ENCODE measurements at places on chromosomes 1 and 21.

DNA sequence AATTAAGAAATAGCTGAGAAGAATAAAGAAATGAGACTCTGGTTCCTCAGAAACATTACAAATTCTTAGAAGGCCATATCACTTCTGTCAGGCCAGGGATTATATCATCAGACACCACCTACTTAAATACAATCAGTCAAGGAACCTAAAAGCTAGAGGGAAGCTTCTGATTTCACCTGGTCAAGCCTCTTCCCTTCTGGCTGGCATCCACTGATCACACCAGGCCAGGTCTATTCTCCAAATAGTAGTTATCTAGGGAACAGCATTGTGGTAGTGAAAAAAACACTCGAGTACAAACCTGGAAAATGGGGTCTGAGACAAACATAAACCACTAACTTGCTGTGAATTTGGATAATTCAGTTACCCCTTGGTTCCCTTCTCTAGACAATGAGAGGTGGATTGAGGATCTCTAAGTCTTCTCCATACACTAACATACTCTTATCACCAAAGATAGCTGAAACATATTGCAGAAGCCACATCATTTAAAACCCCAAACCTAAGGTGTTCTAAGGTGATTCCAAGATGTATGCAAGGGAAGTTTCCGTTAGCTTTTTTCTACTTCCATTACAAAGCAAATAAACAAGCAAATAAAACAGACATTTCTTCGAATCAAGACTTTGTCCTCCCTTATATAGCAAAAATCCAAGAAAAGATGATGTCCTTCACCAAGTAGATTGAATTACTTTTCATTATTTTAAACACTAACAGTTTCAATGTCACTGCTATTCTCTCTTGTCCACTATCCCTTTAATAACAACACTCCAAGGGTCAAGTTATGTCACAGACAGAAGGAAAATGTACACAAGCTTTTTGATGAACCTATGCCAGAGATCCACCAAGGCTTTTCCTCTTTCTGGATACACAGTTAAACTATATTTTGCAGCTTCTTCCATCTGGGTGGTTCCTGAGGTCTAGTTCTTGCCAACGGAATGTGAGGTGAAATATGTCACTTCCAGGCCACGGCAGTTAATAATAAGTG lies 212.9 kb downstream of the KCNH1 start:
- DNase-seq: no peak

- no peak for DNase-seq
Measured at GRCh38 chr1:212974711-212975110, 24.4 kb downstream of the VASH2 start.

DNA sequence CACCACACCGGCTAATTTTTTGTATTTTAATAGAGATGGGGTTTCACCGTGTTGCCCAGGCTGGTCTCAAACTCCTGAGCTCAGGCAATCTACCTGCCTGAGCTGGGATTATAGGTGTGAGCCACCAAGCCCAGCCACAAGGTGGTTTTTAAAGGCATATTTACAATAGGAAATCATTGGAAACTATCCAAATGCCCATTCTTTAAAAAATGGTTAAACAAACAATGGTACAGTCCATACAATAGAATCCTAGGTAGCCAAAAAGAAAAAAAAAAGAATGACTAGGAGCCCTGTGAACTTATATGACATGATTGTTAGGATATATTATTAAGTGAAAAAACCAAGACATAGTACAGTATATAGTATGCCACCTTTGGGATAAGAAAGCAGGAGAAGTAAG lies 5.3 kb downstream of the ATP2B4 start:
- DNase-seq: no peak

GRCh38 chr21:32562915-32563314 lies 22.4 kb downstream of the TCP10L start:
- DNase-seq: no peak

- no peak for DNase-seq
Measured at GRCh38 chr1:68121536-68121935, 71.1 kb upstream of the DIRAS3 start.

DNA sequence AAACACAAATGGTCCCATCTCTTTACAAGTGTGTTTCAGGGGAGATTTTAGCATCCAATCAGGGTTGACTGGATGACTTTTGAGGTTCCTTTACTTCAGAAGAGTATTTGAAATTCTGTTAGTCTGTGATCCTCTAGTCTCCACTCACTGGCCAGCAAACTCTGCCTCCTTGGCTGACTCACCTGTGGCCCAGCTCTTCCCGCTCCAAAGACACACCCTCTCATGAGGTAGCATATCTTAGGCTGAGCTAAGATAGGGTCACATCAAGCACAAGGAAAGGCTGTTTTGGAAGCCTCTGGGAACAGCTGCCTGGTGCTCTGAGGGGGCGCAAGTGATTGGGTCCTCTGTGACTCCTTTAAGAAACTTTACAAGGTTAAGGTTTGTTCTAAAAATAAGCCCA lies 102.3 kb upstream of the FGGY start:
- DNase-seq: no peak

DNA sequence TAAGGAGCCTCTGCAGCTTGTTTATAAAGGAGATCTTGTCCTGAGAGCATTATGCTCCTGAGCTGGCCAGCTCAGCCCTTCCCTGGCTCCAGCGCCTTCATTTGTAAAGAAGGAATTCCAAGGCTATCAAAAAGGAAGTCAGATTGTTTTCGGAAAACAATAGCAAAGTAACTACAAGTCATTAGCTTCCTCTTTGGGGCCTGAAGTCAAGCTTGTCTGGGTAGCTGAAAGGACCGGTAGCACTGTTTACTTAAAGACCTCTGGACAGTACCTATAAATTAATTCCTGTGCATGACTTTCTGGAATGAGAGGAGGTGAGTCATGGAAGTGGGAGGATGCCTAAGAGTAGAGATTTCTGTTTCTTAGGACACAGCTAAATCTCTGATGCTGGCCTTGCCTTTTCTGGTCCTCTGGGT lies 20.7 kb upstream of the GJA5 start:
- no peak for DNase-seq

Data from CD14-positive monocyte (primary cell).